Muscle of arm (tissue), 14 donors: ENCODE measurements at places on chromosomes 1 and 21. TPM values are rescaled to one million over a fixed set of nuclear protein-coding genes. Genes with fewer than 3 reads are reported as not detected.

DNA sequence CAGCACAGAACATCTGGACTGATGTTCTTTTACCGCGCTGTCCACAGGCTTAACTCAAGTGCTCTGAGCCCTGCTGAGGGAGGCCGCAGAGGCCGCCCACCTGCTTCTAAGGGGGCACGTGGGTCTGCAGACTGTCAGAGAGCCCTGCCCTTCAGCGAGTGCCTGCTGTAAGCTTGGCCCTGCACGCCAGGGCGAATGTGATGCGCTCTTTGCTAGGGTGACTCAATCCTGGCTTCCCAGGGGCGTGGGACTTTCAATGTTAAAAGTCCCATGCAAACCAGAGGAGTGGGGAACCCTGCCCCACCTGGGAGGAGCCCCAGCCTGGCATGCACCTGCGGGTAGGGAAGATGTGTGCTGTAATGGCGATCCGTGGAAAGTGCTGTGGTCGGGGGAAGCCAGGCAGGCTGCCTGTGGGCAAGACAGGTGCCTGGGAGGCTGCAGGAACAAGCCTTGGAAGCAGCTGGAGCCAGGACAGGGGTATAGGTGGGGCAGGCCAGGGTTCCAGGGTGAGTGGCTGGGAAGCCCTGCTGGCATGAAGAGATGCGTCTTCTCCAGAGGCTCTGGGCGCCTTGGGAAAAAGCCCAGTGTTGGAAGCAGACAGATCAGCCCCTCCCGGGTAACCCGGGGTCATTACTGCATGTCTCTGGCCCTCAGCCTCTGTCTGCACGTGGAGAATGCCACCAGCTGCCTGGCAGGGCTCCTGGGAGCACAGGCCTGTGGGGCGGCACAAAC lies 594 bp upstream of the PANK4 start:
- DNase-seq = no peak

DNA sequence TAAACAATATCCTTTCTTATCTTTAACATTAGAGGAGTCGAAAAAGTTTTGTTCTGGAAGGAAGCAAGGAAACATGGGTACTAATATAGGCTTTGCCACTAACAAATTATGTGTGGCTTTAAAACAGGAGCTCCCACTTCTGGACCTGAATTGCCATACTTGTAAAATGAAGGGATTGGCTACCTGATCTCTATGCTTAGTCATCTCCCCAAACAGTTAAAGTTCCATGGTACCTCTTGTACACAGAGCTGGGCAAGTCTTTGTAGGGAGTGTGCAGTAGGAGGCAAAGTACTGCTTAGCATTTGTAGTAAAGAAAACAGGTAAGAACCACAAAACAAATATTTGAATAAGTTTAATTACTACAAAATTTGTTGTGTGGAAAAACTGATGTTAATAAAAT lies 81.3 kb downstream of the MAST2 start:
- no peak for DNase-seq

GRCh38 chr1:179807691-179808485 lies 64.8 kb downstream of the FAM163A start:
- no peak for DNase-seq

GRCh38 chr1:166136699-166137401 lies 30.0 kb downstream of the FAM78B start:
- no peak for DNase-seq

DNA sequence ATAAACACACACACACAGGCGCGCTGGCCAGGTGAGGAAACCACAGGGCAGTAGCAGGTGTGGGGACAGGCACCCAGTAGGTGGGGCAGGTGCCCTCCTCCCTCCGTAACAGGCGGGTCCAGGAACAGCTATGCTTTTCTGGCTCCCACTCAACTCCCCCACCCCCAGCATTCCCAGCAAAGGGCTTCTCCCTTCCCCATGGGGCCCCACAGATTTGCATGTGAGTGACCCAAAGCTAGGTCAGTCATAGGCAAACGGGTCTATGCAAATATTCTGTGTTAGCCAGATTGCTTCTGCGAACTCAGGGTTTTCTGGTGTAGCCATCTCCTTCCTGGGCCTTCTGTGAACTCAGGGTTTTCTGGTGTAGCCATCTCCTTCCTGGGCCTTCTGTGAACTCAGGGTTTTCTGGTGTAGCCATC lies 114.2 kb downstream of the SIK1 start:
- no peak for DNase-seq

DNA sequence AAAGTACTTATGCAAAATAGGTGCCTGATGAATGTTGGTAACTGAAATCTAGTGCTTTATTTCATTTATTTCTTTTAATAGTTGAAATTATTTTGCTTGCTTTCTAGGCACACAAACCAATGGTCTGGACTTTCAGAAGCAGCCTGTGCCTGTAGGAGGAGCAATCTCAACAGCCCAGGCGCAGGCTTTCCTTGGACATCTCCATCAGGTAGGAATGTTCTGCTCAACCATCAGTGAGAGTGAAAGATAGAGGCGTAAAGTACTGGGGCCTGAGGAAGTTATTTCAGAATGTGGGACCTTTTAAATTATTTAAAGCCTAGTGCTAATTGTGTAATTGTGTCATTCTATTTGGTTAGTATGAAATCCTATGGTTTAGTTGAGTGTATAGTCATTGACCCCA lies 144.7 kb downstream of the POU2F1 start:
- no peak for DNase-seq

DNA sequence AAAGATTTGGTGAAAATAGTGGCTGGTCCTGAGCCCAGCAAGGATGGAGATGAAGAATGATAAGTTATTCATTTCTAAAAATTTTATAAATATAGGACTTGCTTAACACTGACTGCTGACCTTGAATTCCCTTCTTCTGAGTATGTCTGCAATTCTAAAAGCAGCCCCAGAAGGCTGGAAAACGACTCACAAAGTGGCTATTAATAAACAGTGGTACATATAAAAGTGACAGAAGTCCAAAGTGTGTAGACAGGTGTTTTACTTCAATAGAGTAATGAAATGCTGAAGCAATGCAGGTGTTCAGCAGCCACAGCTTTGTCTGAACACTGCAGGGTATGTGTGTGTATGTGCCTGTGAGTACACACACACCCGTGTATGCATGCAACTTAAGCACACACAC lies 219.0 kb upstream of the NRIP1 start:
- DNase-seq = no peak

GRCh38 chr1:243375596-243375995 lies 119.8 kb downstream of the SDCCAG8 start:
- DNase-seq = no peak

GRCh38 chr1:47175227-47175934 lies 14.5 kb downstream of the PDZK1IP1 start:
- DNase-seq = no peak

GRCh38 chr1:23126801-23127200 lies 41.9 kb downstream of the LUZP1 start:
- no peak for DNase-seq

GRCh38 chr21:43624339-43624738 lies 34.9 kb downstream of the HSF2BP start:
- DNase-seq = no peak

DNA sequence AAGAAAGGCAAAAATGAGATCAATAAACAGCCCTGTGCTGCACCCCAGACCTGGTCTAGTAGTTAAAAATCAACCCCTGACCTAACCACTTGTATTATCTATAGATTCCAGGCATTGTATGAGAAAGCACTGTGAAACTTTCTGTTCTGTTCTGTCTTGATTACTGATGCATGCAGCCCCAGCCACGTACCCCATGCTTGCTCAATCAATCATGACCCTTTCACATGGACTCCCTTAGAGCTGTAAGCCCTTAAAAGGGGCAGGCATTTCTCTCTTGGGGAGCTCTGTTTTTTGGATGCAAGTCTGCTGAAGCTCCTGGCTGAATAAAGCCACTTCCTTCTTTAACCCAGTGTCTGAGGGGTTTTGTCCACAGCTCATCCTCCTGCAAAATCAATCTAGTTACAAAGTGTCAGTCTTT lies 24.2 kb upstream of the CD34 start:
- no peak for DNase-seq

DNA sequence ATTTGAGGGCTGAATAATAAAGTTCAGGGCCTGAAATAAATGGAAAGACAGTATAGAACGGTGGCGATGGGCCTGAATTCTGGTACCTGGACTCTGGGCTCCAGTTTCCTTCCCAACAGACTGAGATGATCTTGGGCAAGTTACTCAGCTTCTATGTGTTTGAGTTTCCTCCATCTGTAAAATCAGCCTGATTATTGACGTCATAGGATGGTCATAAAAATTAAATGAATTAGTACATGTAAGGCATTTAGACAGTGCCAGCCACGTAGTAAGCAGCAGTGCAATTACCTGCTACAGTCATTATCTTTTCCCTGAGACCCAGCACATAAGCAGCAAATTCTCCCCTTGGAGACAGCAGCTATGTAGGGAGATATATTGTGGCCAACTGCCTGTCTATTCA lies 260.9 kb downstream of the NTNG1 start:
- no peak for DNase-seq

DNA sequence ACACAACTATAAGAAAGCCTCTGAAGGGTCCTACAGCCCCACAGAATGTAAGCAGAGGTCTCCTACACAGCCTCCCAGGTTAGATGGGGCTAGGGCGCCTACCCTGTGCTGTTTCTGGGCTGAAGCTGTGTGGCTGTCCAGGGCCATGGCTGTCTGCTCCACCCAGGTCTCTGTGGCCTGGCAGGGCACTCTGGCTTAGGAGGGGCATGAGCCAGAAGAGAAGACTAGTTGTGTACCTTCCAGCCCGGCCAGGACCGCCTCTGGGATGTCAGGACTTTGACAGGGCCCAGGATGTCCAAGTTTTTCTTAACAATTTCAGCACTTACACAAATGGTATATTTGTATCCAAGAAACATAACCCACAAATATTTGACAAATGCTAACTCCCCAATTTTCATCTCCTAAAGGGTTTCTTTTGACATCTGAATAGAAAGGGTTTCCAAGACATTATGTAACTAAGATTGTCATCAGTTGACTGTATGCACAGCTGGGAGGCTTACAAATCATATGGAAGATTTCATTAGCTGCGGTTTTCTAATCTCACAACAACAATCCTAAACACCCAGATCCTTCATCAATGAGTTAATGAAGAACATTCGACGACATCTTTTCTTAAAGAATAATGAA lies 80.5 kb downstream of the HSF2BP start:
- no peak for DNase-seq

GRCh38 chr21:46661211-46661625 lies 25.7 kb downstream of the PRMT2 start:
- DNase-seq = peak; percentile 66

GRCh38 chr1:160863061-160863773 lies 530 bp upstream of the CD244 start:
- DNase-seq = no peak

GRCh38 chr1:182629499-182630096 lies 25.4 kb upstream of the RGS16 start:
- DNase-seq = no peak

DNA sequence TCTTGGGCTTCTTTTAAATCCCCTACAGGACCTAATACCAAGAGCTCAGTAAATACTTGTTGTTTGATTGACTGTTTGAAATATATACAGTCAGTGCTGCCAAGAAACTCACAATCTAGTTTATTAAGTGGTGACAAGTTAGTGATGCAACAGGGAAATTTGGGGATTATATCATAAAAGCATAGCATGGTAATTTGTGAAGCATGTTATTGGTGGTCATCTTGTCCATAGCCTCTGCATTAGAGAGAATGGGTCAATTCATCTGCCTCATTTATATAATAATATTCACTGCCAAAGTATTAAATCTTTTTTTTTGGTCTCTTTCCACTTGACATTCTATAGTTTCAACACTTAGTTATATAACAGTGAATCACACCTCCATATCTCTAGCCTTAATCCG lies 138.2 kb upstream of the SPAG17 start:
- DNase-seq = no peak

DNA sequence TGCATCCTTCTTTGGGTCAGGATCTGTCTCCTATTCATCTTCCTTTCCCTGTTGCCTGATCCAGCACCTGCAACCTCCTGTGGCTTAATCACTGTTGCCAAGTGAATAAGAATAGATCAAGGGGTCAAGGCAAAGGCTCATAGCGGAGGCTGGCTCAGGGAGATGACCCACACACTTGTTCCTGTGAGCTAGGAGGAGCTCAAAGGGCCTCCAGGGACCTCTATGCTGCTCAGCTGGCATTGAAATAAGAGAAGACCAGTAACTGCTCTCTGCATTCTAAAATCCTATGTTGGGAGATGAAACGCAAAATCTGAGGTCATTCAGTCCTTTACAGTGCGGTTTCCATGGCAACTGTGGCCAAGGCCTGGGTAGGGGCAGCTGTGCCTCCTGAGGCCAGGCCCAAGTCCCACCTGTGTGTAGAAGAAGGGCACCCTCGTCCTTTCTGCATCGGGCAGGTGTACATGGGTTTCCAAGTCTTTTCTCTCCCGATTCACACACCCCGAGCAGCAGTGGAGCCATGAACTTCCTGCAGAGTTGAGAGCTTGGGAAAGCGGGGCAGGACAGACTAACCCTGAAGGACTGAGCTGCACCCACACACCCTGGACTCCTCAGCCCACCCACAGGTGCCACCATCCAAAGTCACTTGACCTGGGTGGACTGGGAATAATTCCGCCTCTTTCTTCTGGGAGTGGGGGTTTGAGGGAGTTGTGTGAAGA lies 27.8 kb upstream of the STUM start:
- DNase-seq = no peak

DNA sequence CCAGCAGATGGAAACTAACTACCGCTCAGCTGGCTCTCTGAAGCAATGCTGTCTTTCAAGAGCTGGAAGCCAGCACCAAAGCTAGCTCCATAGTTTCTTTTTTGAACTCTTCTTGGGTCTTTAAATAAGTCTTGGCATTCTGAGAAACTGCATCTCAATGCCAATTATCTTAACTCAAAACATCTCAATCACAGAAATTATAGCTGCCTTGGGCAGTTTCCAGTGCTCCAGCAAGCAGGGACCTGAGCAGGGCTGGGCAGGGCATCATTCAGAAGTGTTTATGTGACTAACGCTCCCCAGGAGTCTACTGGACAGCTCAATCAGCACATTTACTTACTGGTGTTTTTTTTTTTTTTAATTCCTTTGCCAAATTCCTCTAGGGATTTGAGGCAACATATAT lies 18.3 kb upstream of the PADI4 start:
- no peak for DNase-seq

DNA sequence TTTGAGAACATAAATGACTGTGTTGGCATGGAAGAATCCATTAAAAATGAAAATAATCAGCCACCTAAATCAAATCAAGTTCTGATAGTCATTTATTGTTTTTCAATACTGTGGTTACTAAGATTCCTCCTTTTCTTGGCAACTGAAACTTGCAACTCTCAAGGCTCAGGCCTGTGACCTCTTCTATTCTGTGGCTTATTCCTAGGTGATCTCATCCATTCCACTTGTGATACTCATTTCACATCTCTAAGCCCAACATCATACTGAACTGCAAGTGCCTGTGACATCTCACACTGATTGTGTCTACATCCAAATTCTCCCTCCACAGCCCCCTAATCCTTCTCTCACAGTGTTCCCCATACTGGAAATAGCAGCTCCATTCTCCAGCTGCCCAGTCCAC lies 4.8 kb upstream of the ST6GALNAC5 start:
- no peak for DNase-seq

NBPF10 gene
- polyA plus RNA-seq = 2.1 TPM

SLC44A3 gene
- 4.9 TPM for polyA plus RNA-seq

KCNA3 gene
- polyA plus RNA-seq = 0.08 TPM

TBCE gene
- polyA plus RNA-seq = not detected

ADAMTSL4 gene
- polyA plus RNA-seq = not detected

SPRR2F gene
- polyA plus RNA-seq = not detected

ST6GALNAC5 gene
- polyA plus RNA-seq = 1.3 TPM

TRIM63 gene
- polyA plus RNA-seq = 38.2 TPM
